LoVo (cell line): ENCODE measurements at places on chromosomes 2 and 18.

- DNase-seq: peak; percentile 32
Measured at GRCh38 chr2:173872714-173873113, 92.5 kb downstream of the SP3 start.

- DNase-seq: no peak
Measured at GRCh38 chr2:69437751-69438154, 518 bp upstream of the NFU1 start.

- no peak for DNase-seq
Measured at GRCh38 chr18:47679864-47680263, 250.6 kb downstream of the SMAD2 start.

DNA sequence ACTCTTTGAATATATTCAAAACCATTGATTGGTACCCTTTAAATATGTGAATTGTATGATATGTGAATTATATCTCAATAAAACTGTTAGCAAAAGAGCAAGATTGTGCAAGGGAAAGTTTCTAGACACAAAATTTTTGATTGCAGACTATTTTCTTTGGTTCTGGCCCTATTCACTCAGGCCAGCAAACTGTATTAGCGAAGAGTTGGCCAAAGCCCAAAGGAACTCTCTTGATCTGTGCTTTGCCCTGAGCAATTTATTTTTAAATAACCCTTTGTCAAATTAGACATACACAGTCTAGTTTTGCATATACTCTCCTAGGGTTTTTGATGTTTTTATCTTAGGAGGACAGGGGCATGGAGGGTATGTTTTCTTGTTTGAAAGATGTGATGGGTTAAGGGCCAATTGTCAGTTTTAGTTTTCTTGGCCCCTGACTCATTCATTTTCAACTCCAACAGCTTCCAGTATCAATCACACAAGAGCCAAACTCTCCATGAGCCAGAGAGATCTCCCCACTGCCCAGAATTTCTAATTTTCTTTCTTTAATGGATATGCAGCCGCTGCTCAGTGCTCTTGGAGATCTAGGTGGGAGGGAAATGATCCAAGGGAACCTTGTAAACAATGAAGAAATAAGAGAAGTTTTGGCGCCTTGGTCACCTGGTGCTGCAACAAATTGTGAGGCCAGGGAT lies 231.5 kb downstream of the SRBD1 start:
- DNase-seq: no peak

DNA sequence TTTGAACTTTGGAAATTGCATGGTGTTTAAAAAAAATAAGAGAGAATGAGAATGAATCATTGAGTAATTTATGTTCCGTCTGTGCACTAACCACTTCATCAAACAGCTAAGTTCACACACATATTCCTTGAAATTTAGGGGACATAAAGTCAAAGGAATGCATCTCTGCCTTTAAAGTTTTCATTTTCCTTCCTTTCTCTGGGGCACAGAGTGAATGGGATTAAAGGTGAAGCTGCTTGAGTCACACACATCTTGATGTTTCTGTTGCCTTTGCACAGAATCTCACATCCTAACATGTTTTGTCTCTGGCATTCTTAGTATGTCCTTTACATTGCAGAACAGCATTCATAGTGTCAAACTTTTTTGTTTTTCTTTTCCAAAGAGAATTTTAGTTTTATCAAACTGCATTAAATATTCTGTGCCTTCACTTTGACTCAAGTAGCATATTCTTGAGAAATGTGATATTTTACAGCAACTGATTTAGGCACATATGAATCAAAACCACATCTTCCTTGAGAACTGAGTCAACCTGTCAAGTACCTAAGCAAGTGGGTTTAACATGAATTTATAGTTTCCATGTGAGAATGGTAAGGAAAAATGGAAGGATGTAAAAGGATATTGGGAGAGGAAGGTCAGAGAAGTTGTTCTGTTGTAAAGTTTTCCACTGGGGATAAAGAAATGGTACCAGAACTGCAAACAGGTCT lies 169.1 kb upstream of the THUMPD2 start:
- DNase-seq: no peak

- no peak for DNase-seq
Measured at GRCh38 chr2:119326938-119327337, 39.7 kb downstream of the C2orf76 start.

DNA sequence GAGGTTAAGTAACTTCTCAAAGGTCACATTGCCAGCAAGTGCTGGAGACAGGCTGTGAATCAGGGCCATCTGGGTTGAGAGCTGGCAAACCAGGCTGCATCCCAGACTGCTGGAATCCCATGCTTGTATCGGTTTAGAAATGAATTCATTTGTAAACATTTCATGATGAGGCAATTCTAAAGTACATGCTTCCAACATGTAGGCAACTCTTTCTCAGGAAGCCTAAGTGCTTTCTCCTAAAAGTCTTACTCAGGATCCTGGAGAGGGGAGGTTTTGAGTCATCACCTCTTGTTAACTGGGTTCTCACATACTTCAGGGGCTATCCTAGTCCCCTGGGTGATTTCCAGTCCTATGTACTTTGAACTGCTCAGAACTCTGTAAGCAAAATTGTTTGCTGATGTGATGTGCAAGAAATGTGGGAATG lies 416.5 kb downstream of the MEIS1 start:
- no peak for DNase-seq

- DNase-seq: no peak
Measured at GRCh38 chr2:2899826-2900225, 477.8 kb downstream of the EIPR1 start.

- DNase-seq: no peak
Measured at GRCh38 chr18:28736223-28736622, 559.3 kb upstream of the CDH2 start.

DNA sequence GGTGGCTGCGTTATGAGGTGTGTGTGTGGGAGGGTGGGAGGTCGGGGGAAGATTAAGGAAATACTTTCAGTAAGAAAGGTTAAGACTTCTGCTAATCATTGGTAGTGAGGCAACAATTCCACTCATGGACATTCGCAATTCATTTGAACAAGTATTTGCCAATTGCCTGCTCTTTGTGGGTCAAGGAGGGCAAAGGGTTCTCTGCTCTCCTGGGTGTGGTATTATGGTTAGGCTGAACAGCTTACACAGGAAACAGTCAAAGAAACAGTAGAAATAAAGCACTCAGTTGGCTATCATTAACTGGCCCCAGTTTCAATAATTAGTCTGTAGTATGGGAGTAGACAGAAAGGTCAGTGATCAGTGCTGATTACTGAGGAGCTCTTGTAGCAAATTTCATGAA lies 357.0 kb upstream of the FANCL start:
- DNase-seq: no peak

- DNase-seq: no peak
Measured at GRCh38 chr18:21650311-21650710, 38.2 kb downstream of the SNRPD1 start.

- DNase-seq: no peak
Measured at GRCh38 chr2:178304333-178304732, 110.0 kb downstream of the OSBPL6 start.

- no peak for DNase-seq
Measured at GRCh38 chr2:25497229-25497917, 155.6 kb upstream of the DNMT3A start.

GRCh38 chr2:27174638-27175037 lies 25.8 kb downstream of the TCF23 start:
- no peak for DNase-seq

GRCh38 chr2:216688731-216689340 lies 6.5 kb downstream of the IGFBP5 start:
- no peak for DNase-seq

DNA sequence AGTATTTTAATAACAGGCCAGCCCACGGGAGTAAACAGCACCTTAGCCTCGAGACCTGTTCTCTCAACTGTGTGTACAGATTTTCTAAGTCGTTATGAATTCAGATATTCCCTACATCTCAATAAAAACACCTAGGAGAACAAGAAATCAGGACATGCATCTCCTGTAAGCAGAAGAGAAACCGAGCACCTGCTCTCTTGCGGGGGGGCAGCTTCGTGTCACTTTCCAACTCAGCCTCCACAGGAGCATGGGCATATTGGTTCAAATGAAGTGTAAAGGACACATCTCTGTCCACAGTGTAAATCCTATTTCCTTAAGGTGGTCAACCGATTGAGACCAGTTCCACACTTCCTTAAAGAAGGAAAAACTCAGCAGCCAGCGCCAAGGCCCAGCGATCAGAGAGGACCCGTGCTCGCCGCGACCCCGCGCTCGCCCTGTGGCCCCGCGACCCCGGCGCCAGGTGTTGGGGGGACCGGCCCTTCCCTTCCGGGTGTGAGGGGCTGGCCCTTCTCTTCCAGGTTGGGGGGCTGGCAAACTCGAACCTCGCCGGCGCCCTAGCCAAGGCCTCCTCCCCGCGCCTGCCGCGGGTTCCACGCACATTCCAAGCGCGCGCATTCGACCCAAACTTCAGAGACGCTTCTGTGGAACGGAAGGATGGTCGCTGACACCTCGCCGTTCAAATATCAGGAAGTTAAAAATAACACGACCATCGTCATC lies 652 bp downstream of the SH3YL1 start:
- DNase-seq: no peak

GRCh38 chr18:13831864-13832508 lies 8.0 kb downstream of the MC5R start:
- no peak for DNase-seq

DNA sequence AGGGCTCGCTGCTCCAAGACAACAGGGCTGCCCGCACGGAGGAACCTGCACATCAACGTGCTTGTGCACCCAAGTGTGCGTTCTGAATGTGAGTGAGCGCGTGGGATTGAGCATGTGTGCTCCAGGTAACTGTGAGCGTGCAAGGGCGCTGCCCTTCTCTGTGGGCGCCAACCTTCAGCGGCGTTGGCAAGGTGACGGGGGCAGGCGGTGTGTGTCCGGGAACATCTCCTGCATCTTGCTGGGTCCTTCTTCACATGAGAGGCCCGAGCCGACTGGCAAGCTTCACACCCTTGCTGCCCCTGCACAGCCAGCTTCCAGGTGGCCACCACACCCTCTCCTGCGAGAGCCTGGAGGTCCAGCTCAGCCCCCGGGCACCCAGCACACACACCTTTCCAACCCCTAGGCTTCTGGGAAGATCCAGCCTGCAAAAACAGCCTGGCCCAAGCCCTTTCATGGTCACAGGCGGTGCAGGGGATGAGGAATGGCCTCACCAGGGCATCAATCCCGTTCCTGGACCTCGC lies 220.9 kb downstream of the HDAC4 start:
- DNase-seq: no peak

DNA sequence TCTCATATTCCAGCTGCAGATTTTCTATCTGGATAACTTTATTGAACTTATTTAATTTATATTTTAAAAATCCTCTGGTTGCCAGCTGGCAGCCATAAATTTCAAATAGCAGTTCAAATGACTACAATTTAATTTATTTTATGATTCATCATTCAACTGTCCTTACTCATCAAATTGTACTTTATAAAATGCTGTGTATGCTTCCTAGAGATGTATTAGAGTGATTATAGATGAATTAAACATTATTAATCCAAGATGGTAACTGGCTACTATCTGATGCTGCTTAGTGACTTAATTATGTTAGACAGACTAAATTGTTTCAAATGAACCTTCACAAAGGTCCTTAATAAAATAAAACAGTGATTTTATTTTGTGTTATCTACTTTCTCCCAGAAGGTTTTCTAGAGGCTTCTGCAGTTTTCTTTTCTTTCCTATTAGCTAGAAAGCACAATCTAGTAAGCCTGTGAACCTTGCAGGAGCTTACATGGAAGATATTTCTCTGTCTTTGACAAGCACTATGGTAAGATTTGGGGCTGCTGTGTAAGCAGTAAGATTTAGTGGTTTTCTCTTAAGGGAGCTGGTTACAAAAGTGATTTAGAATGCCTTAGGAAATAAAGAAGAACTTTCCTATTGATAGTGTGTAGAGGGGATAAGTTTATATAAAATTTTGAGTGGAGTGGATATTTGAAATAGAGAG lies 322.3 kb downstream of the FSIP2 start:
- no peak for DNase-seq

- DNase-seq: no peak
Measured at GRCh38 chr2:239300871-239301735, 99.7 kb downstream of the HDAC4 start.

- DNase-seq: no peak
Measured at GRCh38 chr2:216689397-216689796, 6.0 kb downstream of the IGFBP5 start.

DNA sequence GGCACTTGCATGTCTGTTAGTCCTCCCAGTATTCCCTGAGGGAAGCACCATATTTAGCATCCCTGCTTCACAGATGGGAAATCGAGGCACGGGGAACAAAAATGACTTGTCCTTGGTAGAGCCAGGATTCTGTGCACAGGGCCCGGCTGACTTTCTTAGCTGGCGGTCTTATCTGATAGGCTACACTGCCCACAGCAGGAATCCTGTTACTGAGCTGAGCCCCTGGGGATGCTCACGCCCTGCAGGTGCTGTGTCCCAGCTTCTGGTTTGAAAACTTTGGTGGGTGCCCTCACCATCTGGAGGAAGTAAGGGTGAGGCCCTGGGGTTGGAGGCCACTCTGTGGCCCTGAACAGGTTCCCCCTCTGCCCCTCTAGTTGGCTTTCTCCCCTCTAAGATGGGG lies 68.4 kb upstream of the MCFD2 start:
- DNase-seq: no peak

- peak; percentile 23 for DNase-seq
Measured at GRCh38 chr2:44952143-44952805, 10.8 kb downstream of the SIX3 start.

- DNase-seq: no peak
Measured at GRCh38 chr2:24362253-24362652, 1.9 kb upstream of the ITSN2 start.
